ENCODE measurements at places on chromosomes 1 and 21.

- DNase-seq = no peak
These were observed 16.0 kb downstream of the ATP1A1 start for GRCh38 chr1:116389013-116389412.

- no peak for DNase-seq
These were observed 1267.9 kb downstream of the MRPL39 start for GRCh38 chr21:24339406-24339805.

DNA sequence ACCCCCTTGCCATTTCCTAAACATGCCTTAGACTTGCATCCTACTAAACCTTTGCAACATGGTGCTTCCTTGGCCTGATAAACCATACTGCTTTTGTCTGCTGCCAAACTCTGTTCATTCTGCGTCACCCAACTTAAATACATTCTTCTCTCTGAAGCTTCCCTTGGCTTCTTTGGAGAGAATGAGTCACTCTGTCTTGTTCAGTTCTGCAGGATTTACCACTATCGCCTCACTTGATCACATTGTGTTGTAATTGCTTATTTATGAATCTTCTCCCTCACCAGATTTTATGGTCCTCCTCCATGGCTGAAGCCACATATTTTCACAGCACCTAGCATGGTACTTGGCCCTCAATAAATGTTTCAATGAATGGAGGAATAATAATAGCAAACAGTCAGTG, 21.7 kb upstream of the TUT4 start:
- no peak for DNase-seq

GRCh38 chr1:200886594-200886993, 8.1 kb upstream of the INAVA start:
- no peak for DNase-seq

DNA sequence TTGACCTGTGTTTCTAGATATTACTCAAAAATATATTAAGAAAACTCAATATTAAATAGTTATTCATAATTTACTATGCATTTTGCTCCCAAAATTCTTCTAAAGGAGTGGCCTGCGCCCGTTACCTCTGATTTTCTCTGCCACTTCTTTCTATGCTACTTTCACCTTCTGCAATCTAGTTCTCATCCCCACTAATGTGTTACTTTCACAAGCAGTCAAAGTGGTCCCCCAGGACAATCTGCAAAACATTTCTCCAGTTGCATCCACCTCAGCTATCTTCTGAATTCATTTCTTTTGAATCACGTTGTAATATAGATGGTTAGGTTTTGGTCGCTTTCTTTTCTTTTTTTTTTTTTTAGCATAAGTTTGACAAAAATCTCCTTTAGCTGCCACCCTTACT, 13.4 kb downstream of the INSL5 start:
- no peak for DNase-seq

- no peak for DNase-seq
These were observed 32.0 kb downstream of the MTF2 start for GRCh38 chr1:93111065-93111464.

DNA sequence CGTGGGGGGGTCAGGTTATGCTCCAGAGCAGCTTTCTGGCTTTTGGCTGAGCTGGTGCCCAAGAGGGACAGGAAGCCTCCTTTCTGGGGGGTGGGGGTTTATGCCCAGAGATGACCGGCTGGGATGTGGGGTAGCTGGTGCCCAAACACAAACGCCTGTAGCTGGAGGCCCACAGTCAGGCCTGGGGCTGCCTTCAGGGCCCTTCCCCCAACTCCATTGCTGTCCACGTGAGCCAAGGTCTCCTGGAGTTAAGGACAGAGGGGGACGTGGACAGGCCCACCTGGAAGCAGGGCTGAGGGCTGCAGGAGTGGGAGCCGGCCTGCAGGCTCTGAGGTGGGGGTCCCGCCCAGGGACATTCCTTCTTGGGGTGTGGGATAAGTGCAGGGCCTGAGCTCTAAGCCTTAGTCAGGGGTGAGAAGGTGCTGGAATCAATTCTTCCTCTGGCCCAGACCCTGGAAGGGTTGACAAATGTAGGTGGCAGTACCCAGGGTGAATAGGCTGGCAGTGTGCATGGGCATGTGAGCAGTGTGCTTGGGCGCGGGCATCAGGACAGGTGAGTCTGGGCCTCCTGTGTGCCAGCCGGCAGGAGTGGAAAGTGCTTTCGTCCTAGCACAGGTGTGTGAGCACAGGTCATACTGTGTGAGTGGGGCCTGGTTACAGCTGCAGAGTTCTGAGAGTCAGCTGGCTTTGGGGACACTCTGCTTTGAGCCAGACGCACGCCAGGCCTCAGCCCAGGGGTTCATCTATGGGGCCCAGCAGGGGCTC, 6.8 kb downstream of the CPLANE2 start:
- no peak for DNase-seq

DNA sequence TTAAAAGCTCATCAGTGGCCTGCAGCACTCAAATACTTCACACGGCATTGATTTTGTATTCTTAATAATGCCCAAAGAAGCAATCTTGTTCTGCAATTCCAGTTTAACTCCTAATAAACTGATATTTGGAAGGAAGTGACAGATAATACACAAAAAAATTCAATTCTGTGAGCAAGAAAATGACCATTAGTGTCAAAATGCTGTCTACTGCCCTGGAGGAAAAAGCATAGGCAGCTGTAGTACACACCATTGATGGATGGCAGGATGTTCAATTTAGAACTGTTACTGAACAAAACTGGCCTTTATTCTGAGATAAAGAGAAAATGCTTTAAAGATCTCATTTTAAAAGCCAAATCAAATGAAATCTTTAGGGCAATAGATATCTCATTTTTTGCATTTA, 251.3 kb upstream of the FMN2 start:
- DNase-seq = no peak

GRCh38 chr1:20035114-20035513, 34.9 kb upstream of the PLA2G5 start:
- DNase-seq = no peak

DNA sequence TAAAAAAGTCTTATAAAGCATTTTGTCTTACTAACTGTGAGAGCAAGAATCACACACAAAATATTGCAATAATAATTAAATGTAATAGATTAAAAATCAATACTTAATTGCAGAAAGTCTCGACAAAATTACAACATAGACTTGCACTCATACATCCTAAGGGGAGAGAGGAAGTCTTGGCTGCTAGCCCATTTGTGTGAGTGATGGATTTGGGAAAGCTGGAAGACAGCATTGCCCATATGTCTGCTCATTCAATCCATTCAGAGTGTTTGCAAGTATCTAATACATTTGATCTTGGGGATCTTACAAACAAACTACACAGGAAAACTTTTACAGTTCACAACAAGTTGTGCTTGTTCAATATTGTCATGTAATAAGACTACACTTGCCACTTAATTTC, 140.5 kb downstream of the COL11A1 start:
- DNase-seq = no peak

DNA sequence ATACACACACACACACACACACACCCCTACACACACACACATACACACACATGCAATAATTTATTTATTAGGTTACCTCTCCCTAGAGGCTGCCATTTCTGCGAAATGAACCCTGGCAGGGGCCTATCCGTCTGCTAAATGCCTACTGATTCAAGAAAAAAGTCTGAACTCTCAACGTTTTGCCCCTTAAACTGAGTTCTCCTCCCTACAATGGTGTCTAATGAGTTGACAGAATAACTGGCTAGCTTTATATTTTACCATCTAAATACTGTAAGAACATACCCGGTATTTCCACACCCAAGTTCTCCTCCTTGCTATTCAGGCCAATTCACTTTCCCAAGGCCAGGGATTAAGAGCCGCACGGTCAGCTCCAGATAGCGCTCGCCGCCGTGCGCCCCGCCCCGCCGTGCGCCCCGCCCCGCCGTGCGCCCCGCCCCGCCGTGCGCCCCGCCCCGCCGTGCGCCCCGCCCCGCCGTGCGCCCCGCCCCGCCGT, 339 bp upstream of the RNPC3 start:
- no peak for DNase-seq

DNA sequence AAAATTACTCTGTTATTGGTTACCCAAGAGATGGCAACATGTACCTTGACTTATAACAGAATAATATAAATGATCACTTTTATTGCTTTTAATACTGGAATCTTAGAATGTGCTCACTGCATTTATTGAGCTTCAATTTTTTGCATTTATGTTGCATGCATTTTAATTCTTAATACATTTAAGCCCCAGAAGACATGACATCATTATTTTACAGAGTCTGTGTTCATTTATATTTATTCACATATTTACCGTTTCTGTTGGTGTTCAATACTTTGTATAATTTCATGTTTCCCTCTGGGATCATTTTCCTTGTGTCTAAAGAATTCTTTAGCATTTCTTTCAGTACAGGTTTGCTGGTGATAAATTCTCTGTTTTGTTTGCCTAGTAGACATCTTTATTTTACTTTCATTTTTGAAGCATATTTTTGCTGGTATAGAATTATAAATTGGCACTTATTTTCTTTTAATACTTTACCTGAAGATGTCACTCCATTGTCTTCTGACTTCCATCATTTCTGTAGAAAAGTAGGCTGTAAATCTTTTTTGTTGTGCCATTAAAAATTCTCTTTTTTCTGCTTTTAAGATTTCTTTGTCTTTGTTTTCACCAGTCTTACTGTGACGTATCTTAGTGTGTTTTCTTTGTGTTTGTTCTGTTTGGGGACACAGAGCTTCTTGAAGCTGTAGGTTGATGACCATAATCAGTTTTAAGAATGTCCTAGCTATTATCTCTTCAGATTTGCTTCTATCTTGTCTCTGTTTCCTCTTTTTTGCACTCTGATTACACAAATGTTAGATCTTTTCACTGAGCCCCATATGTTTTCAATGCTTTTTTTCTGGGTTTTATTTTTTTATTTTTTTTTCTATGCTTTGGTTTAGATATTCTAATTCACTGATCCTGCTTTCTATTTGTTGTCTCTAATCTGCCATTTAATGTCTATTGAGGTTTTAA, 26.9 kb downstream of the DISP3 start:
- no peak for DNase-seq

- no peak for DNase-seq
These were observed 31.9 kb upstream of the SARS1 start for GRCh38 chr1:109181807-109182163.

GRCh38 chr21:46112725-46113215, 14.9 kb downstream of the COL6A2 start:
- peak; percentile 0 for DNase-seq

- DNase-seq = no peak
These were observed 9.5 kb downstream of the CDC73 start for GRCh38 chr1:193131266-193131860.

DNA sequence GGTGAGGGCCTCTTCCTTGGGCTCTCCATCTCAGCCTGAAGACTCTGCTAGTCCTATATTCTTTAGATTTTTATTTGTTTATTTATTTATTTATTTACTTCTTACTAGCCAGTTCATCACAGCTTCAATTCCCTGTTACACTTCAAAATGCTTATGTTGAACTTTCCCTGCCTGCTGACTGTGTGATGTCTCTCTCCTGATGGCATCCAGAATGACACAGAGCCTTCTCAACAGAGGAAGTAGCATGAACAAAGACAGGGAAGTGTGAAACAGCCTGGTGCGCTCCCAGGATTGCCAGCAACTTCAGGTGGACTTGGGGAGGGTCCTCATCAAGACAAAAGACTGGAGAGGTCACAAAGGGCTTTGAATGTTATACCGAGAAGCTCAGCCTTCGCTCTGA, 4.3 kb upstream of the IPO13 start:
- no peak for DNase-seq

GRCh38 chr1:173424782-173425407, 52.2 kb upstream of the PRDX6 start:
- DNase-seq = no peak

GRCh38 chr1:62337706-62338631, 18.7 kb upstream of the KANK4 start:
- DNase-seq = no peak

DNA sequence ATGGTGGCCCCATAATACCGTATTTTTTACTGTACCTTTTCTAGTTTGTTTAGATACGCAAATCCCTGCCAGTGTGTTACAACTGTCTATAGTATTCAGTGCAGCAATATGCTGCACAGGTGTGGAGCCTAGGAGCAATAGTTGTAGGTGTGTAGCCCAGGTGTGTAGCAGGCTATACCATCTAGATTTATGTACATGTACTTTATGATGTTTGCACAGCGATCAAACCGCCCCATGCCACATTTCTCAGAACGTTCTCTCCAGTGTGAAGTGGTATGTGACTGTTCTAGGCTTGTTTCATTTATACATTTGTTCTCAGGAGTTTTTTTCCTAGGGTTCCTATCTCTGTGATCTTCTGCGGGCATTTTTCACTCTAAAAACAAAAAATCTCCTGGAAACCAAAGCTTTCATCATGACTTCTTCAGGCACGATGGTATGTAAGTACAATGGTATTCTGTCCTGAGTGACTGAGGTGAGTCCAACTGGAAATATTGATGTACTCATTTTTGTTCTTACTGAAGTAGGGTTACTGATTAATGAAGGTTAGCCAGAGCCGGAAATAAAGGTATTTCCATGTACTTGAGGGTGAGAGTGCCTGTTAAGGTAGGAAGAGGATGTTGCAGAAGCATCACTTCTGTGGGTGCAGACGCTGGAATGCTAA, 153.0 kb downstream of the GABPA start:
- DNase-seq = no peak

- DNase-seq = no peak
These were observed 49.2 kb downstream of the C8B start for GRCh38 chr1:56916630-56917029.

GRCh38 chr1:50352428-50352827, 70.8 kb downstream of the DMRTA2 start:
- no peak for DNase-seq

- DNase-seq = no peak
These were observed 221.6 kb upstream of the VAMP3 start for GRCh38 chr1:7549277-7550161.

DNA sequence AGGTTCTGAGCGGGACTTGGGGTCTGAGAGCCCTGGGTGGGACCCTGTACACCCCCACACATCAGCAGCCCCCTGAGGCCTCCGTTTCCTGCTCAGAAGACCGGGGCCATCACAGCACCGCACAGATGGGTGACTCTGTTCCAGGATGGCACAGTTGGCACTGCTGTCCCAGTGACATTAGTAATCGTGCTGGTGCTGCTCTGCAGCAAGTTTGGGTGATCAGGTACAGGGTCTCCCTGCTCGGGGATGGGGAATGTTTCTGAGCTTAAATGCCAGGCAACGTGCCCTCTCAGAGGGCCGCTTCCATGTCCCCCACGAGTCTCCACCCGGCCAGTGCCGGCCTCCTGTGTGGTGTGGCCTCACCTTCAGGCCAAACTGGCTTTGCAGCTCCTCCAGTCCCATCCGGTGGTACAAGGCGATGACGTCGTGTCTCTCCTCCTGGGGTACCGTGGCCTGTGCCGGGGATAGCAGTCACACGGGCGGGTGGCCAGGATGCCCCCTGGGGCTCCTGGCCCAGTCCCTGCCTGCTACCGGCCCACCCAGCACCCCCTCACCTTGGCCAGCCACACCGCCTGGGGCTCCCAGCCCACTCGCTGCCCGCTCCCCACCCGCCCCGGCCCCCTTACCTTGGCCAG, 17.1 kb downstream of the PRXL2B start:
- DNase-seq = no peak
